Natural killer cell (primary cell): ENCODE measurements at places on chromosomes 2 and 18. TPM values are rescaled to one million over a fixed set of nuclear protein-coding genes. Genes with fewer than 3 reads are reported as not detected.

The POTEE gene
- 0.50 TPM for total RNA-seq

The SERPINB4 gene
- total RNA-seq, result not detected

GRCh38 chr2:26144031-26144430 lies 28.9 kb upstream of the GAREM2 start:
- no peak for DNase-seq

DNA sequence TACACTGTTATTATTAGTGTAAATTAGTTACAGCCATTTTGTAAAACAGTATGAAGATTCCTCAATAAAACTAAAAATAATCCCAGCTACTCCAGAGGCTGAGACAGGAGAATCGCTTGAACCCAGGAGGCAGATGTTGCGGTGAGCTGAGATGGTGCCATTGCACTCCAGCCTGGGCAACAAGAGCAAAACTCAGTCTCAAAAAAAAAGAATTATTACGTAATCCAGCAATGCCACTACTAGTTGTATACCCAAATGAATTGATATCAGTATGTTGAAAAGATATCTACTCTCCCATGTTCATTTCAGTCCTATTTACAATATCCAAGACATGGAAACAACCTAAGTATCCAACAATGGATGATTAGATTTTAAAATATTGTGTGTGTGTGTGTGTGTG lies 313.6 kb downstream of the EPHA4 start:
- no peak for DNase-seq

GRCh38 chr2:173126819-173127218 lies 51.2 kb downstream of the MAP3K20 start:
- no peak for DNase-seq

GRCh38 chr2:45746888-45747287 lies 95.4 kb downstream of the PRKCE start:
- DNase-seq, result no peak

DNA sequence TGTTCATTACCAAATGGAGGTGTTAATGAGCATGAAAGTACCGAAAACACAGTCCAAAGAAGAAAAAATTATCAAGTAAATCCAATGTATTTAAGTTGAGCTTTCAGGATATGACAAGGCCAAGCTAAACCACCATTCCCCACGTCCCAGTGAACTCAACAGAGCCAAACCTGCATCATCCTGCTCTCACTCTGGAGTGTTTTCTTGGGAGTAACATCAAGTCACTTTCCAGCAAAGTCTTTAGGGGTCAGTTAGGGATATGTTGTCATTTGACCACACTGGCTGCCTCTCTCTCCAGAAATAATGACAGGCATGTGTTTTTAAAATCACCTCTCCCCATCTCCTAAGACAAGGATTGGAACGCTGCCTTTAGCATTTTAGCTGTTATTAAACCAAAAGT lies 140.5 kb downstream of the SRBD1 start:
- no peak for DNase-seq

DNA sequence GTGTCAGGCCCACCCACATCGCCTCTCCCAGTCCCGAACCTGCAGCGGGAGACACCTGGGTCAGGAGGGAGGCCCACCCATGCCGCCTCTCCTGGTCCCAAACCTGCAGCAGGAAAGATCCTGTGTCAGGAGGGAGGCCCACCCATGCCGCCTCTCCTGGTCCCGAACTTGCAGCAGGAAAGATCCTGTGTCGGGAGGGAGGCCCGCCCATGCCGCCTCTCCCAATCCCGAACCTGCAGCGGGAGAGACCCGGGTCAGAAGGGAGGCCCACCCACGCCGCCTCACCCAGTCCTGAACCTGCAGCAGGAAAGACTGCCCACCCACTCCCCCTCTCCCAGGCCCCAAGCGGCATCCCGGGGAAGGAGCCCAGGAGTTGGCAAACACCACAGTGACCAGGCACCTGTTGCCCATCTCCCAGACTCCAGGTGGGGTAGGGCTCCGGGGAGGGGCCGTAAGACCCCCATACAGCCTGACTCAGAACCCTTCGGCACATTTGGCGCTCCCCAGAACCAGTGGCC lies 7.8 kb downstream of the SLC66A2 start:
- no peak for DNase-seq
